ENCODE measurements at places on chromosomes 4 and X.

DNA sequence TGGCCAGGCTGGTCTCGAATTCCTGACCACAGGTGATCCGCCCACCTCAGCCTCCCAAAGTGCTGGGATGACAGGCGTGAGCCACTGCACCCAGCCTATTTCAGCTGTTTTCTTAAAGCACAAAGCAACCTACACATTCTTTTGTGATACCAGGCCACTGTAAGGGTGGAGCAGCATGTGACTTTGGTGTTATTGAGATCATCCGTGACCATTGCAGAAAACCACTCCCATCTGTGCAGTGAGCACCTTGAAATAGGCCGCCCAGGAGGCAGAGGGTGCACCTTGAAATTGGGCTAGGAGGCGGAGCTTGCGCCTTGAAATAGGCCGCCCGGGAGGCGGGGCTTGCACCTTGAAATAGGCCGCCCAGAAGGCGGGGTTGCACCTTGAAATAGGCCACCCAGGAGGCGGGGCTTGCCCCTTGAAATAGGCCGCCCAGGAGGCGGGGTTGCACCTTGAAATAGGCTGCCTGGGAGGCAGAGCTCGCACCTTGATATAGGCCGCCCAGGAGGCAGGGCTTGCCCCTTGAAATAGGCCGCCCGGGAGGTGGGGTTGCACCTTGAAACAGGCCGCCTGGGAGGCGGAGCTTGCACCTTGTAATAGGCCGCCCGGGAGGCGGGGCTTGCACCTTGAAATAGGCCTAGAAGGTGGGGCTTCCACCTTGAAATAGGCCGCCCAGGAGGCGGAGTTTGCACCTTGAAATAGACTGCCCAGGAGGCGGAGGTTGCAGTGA is 9.0 kb upstream of the SLC25A6 start:
- DNase-seq = no peak

- DNase-seq = no peak
These were observed 149.3 kb downstream of the SOWAHB start for GRCh38 chr4:76748649-76749048.

DNA sequence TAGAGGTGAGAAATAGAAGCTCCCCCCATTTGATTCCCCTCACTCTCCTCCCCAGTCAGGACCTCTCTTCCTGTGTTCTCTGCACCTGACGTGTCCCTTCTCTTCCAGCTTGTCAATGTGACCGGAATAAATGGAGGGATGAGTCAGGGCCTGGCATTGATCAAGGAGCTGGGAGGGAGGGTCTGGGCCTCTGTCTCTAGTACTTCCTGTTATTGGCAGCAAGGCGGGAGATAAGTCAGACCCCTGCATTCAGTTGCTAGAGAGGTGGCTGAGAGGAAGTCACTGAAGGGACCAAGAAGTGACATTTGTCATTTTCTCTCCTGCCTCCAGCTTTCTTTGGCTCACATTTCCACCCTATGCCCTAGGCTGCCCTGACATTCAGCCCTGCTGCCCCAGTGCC is 35.1 kb upstream of the ZNF41 start:
- no peak for DNase-seq

- DNase-seq = no peak
These were observed 93.3 kb downstream of the UGT8 start for GRCh38 chr4:114691865-114692264.

- no peak for DNase-seq
These were observed 2.0 kb downstream of the RAPGEF2 start for GRCh38 chr4:159104694-159105414.

- no peak for DNase-seq
These were observed 1367.0 kb downstream of the PCDH7 start for GRCh38 chr4:32087211-32087610.

- DNase-seq = no peak
These were observed 63.3 kb downstream of the AFAP1 start for GRCh38 chr4:7876201-7876875.

GRCh38 chr4:8558080-8558960 is 21.9 kb upstream of the GPR78 start:
- DNase-seq = no peak

DNA sequence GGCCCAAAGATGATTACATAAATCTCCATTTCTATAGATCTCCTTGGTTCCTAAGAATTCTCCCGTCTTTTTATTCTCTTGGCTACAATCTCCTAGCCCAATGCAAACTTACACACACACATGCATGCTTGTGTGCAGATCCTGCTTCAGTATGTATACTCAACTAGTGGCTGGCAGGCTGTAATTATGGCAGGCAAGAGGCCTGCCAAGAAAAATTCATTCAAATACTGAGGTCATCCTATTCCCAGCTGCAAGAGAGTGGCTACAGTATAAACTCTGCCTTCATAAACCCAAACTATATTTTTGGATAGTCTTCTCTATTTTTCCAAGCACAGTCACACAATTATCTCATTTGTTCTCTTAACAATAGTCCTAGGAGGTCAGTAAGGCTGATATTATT is 95.2 kb downstream of the SHROOM4 start:
- DNase-seq = no peak

DNA sequence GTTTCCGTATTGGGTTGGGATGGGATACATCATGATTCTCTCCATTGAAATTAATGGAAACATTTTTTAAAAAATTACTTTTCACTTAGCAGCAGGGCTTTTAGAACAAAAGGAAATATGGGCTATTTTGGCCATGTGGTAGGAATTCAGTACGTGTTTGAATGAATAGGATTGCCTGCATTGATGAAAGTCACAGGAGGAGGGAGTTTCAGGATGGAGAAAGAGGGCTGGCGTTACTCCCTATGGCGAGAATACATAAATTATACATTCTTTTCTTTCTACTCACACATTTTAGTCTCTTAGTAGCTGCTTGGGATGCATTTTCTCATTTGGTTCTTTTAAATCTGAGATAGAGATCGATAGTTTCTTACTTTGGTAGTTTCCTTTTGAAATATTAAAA is 100.3 kb upstream of the PDHA1 start:
- DNase-seq = no peak

DNA sequence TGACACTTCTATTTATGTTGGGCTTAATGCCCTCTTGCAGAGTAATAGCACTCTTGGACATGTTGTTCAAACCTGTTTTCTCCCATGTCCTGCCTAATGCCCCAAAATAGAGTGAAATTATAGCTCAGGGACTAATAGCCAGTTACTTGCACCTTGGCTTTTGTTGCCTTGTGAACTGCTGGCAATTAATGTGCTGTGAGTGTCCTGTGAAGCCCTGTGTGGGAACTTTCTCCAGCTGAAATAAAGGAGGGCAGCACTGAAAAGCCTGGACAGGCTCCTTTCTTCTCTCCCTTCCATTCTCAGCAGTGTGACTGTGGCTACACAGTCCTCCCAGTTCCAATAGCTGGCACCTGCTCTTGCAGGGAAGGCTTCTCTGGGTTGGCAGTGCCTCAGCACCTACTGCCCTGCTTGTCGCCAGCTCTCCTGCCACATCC is 72.4 kb downstream of the DCLK2 start:
- no peak for DNase-seq

DNA sequence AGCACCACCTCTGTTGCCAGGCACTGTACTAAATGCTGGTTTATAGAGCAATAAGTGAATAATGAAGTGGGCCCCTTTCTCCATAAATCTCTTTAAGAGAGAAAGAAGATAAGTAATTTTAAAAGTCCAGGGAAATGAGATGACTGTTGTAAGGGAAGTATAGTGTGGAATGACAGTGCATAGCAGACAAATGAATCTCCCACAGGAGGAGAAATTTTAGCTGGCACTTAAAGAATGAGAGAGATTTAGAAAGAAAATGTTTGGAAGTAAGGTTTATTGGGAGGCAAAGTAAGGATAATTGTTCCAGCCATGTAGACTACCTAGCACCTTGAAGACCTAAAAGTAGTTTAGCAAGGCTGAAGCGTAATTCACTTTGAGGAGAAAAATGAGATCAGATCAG is 1081.1 kb upstream of the PABPC4L start:
- DNase-seq = no peak

GRCh38 chr4:48153791-48154550 is 19.9 kb upstream of the TXK start:
- no peak for DNase-seq

DNA sequence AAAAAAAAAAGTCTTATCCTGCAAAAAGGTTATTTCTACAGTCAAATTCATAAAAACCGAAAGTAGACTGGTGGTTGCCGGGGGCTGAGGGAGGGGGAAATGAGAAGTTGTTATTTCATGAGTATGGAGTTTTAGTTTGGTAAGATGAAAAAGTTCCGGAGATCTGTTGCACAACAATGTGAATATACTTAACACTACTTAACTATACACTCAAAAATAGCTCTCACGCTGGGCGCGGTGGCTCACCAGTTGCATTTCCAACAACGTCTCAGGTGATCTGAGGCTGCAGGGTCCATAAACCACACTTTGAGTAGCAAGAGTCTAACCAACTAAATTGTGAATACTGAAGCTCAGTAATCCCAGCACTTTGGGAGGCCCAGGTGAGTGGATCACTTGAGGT is 52.4 kb downstream of the ANOS1 start:
- no peak for DNase-seq

GRCh38 chrX:45903781-45904201 is 641.4 kb downstream of the ZNF674 start:
- no peak for DNase-seq

DNA sequence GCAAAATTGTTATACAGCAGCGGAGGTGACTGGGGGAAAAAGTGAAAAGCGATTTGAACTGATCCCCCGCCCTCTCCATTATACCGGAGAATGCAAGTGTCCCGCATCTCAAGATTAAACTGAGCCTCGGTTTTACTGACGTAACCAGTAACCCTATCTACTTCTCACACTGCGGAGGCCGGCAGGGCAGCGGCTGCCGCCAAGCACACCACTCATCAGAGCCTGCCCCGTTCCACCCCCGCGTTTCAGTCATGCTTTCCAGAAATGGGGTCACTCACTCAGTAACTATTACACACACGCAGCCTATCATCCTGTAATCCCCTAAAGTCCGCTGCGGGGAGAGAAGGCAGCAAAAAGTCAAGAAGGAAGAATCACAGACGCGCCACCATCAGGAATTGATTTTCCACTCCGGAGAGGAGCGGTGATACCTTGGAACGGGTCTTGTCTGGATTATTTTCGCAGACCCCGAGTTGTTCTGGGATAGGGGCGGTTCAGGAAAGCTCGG is 1.4 kb downstream of the RPS6KA3 start:
- DNase-seq = peak; percentile 63

DNA sequence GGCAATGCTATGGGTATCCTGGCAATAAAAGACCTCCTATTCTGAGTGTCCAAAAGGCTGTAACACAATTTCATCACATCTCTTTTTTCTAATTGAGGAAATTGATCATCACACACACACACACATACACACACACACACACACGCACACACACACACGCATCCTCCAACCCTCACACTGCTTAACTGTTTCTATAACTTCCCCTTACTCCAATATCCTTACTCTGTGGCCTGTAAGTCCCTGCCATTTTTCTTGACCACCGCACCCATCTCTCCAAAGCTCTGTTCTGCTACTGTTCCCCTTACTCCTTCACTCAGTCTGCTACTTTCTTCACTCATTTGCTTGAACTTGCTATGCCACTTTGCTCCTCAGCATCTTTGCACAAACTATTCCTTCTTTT is 115.6 kb downstream of the AMELX start:
- no peak for DNase-seq

- no peak for DNase-seq
These were observed 30.2 kb upstream of the CYP4V2 start for GRCh38 chr4:186161138-186161537.

All from stimulated activated CD8-positive, alpha-beta memory T cell treated with anti-CD3 and anti-CD28 coated beads, Interleukin-4, amount 100 ng/mL, for 4 hours (primary cell).